ENCODE measurements at places on chromosomes 6 and 20. TPM values are rescaled to one million over a fixed set of nuclear protein-coding genes. Genes with fewer than 3 reads are reported as not detected.

- no peak overlapping the region for H3K27ac ChIP-seq
- no peaks in the 10 kb centered on the region for H3K27me3 ChIP-seq
- H3K36me3 ChIP-seq: peaks cover 78% of the 10 kb centered on the region
- H3K4me1 ChIP-seq: peaks cover 28% of the 10 kb centered on the region
- H3K4me3 ChIP-seq: no peak overlapping the region
These were observed 5.4 kb downstream of the DXO start for GRCh38 chr6:31966506-31966905.

DNA sequence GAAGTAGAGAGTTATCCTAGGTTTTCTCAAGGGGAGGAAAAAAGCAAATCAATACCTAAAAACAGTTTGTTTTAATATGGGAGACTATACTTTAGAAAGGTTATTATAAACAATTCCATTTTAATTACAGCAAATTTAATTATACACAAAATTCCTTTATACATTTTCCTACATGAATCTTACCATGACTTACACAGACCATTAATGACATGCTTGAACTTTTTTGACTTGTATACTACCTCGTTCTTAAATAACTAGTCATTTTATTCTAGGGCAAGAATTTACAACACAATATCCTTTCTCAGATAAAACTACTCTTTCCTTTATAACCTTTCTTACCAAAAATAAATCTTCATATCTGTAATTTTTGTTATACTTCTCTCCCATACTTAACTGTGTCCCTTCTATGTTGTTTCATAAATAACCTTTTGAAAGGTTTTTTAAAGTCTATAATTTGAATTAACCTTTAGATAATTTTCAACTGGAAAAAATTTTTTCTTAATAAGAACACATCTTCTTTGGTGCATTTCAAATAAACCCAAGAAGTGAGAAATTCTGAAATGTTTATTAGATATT is 729.4 kb downstream of the TENT5A start:
- H3K27ac ChIP-seq: no peak overlapping the region
- H3K27me3 ChIP-seq: no peaks in the 10 kb centered on the region
- H3K36me3 ChIP-seq: no peaks in the 10 kb centered on the region
- H3K4me3 ChIP-seq: no peak overlapping the region

- no peak for DNase-seq
- no peak overlapping the region for H3K27ac ChIP-seq
- no peaks in the 10 kb centered on the region for H3K36me3 ChIP-seq
- H3K4me1 ChIP-seq: no peaks in the 10 kb centered on the region
- H3K27me3 ChIP-seq: peaks cover 13% of the 10 kb centered on the region
These were observed 24.4 kb downstream of the KCNQ2 start for GRCh38 chr20:63448031-63448430.

- no peak overlapping the region for H3K4me3 ChIP-seq
- no peaks in the 10 kb centered on the region for H3K4me1 ChIP-seq
- H3K36me3 ChIP-seq: no peaks in the 10 kb centered on the region
- no peak for DNase-seq
- peaks cover 37% of the 10 kb centered on the region for H3K27me3 ChIP-seq
These were observed 414.6 kb downstream of the CDH26 start for GRCh38 chr20:60372822-60373221.

DNA sequence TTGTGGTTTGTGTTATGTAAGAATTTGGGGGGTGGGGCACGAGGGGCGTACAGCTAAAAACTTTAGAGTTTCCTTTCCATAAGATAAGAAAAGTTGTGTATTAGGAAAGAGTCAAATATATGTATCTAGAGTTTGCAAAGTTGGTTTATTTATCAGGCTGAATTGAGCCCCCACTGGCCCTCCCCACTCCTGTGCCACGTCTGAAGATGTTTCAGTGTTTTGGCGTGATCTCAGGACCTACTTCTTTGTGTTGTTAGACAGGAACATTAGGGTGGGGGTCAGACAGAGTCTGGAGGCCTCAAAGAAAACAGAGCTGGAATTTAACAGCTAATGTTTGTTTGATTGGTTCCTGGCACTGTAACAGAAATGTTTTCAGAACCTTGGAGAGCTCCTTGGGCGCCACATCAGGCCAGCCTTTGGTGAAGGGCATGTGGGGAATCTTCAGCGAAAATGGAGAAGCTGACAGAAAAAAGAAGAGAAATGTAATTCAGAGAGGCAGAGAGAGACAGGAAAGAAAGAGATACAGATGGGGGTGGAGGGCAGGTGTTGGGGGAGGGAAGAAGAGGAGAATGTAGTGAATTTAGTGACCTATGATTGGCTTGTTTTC is 674 bp downstream of the NRSN1 start:
- H3K27ac ChIP-seq: no peak overlapping the region
- H3K36me3 ChIP-seq: no peaks in the 10 kb centered on the region
- H3K4me1 ChIP-seq: peaks cover 7% of the 10 kb centered on the region
- peak; percentile 22 for DNase-seq
- H3K4me3 ChIP-seq: no peak overlapping the region
- H3K27me3 ChIP-seq: peaks cover 37% of the 10 kb centered on the region

GRCh38 chr6:148701375-148701774 is 45.5 kb upstream of the UST start:
- no peaks in the 10 kb centered on the region for H3K27me3 ChIP-seq
- H3K4me1 ChIP-seq: peaks cover 3% of the 10 kb centered on the region
- H3K36me3 ChIP-seq: no peaks in the 10 kb centered on the region

DNA sequence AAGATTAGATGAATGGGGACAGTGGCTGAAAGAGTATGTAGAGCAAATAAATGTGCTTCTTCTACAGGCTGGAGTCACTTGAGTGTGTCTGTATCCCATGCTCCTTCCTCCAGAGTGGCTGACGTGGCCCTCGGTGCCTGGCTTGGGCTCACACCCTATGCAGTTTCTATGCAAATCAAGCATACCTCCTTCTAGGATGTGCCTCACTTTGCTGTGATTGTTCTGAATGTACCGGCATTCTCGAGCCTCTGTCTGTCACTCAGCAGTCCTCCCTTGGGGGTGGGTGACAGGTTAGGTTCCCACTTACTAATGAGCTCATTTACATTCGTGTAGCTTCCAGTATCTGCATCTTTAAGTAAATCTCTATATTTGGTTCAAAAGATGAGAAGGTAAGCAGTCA is 55.1 kb upstream of the HDDC2 start:
- DNase-seq: no peak
- no peak overlapping the region for H3K27ac ChIP-seq
- H3K36me3 ChIP-seq: no peaks in the 10 kb centered on the region
- no peak overlapping the region for H3K4me3 ChIP-seq
- peaks cover 15% of the 10 kb centered on the region for H3K27me3 ChIP-seq

DNA sequence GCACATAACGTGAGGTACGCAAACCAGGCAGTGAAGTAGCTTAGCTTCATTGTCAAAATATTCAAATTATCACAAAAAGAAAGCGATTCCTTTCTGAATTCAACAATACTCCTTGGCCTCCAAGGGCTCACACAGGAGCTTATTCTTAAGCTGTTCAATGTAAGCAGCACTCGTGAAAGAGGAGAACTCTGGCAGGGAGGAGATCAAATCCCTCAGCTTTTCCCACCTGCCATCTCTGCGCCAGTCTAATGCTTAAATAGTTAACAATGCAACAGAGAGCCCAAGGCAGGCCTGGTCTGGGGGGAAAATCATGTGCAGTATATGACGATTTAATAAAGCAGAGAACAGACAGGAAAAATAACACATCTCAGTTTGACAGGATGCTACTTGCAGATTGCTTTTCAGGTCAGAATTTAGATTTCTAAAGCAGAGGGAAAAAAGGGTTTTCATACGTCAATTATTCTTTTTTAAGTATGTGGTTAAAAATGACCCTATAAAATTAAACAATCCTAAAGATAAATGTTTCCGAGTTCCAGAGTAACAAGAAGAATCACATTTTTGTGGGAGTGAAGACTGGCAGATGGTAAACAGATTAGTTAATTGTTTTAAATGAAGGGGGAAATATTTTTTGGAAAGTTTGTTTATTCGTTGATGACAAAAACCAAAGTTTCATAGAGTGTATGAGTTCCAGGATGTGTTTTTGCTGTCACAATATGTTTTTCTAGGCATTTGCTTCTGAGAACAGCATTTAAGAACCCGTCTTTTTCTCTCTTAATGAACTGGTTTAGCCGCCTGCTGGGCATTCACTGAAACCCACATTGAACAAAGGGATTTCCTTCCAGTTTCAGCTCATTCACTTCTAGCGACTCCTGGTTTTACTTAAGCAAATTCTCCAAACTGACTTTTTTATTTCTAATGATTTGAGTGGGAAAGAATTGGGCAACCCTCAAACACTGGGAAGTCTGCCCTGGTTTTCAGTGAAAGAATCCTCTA is 45.9 kb downstream of the PLAGL1 start:
- no peak overlapping the region for H3K27ac ChIP-seq
- H3K27me3 ChIP-seq: no peaks in the 10 kb centered on the region
- H3K36me3 ChIP-seq: no peaks in the 10 kb centered on the region

GRCh38 chr6:35206346-35206745 is 7.4 kb upstream of the SCUBE3 start:
- no peak for DNase-seq
- peaks cover 53% of the 10 kb centered on the region for H3K27me3 ChIP-seq
- no peak overlapping the region for H3K4me3 ChIP-seq
- H3K4me1 ChIP-seq: no peaks in the 10 kb centered on the region
- H3K27ac ChIP-seq: no peak overlapping the region

DNA sequence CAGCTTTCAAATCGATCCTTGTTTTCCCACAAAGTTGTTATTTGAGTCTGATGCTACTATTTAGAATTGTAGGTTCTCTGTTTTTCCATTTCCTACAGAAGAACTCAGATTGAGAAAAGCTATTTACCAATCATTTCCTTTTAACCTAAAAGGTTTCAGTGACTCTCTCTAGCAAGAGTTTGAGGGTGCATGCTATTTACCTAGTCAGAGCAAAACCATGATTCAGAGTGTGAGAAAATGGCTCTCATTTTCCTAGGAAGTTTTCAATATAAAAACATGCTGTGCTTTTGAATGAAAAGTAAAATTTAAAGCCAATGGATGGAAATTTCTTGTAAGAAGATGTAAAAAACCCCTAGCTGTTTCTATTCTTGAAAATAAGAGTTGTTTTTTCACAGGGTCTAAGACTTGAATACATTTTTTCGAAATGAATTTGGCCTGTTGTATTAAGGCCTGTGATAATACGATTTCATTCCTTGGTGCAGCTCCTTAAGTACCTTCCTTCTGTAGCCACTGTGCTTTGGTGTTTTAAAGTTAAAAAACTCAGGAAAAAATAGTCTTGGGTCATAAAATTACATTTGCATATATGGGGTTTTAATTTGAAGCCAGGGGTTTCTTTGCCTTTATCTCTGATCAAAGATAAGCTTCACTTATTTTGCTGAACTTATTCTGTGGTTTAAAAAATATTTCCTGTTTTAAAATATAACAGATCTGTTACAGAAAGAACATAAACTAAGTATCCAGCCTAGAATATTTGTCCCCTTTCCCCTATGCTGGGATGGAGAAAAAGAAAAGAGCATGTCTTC is 18.0 kb upstream of the RSPH3 start:
- peak overlapping the region; percentile 22 for H3K4me3 ChIP-seq
- H3K27ac ChIP-seq: peak overlapping the region; percentile 38
- peaks cover 28% of the 10 kb centered on the region for H3K4me1 ChIP-seq

DNA sequence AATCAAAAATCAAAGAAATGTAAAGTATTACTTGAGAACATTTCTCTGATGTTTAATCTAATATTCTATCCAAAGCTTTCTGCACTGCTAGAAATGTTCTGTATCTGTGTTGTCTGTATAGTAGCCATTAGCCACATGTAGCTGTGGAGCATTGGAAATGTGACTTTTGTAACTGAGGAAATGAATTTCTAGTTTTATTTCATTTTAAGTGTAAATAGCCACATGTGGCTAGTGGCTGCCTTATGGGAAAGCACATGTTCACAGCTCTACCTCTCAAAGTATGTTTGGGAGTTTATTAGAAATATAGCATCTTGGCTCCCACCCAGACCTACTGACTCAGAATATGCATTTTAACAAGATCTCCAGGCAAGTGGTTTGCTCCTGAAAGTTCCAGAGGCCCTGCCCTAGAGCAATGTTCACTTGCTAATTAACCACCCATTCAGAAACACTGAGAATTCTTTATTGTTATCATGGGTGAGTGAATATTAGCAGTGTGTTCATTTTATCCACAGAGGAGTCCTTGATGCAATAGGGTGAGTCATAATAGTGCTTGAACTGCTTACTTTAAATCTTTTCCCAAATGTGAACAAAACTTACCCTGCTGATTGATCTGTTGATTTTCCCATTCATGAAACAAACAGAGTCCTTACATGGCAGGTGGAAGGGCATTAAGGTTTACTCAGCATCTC is 282.7 kb downstream of the PLCB1 start:
- H3K4me3 ChIP-seq: no peak overlapping the region
- H3K4me1 ChIP-seq: no peaks in the 10 kb centered on the region
- H3K27me3 ChIP-seq: no peaks in the 10 kb centered on the region
- H3K27ac ChIP-seq: no peak overlapping the region
- H3K36me3 ChIP-seq: no peaks in the 10 kb centered on the region
- DNase-seq: no peak

DNA sequence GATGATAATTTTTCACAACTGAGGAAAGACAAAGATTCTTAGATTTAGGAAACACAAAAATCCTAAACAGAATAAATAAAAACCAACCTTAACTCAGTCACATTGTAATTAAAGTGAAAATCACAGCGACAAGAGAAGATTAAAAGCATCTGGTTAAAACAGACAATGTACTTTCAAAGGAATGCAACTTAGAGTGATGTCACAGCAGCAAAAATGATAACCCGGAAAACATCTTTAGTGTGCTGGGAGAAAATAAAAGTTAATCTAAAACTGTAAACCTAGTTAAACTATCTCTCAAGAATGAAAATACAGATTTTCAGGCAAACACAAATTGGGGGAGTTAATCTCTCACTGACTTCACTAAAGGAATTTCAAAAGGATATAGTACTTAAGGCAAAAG is 76.8 kb upstream of the OGFRL1 start:
- no peaks in the 10 kb centered on the region for H3K27me3 ChIP-seq
- no peak overlapping the region for H3K4me3 ChIP-seq
- H3K27ac ChIP-seq: no peak overlapping the region

- no peaks in the 10 kb centered on the region for H3K4me1 ChIP-seq
- H3K4me3 ChIP-seq: no peak overlapping the region
- H3K36me3 ChIP-seq: no peaks in the 10 kb centered on the region
- no peak overlapping the region for H3K27ac ChIP-seq
- no peaks in the 10 kb centered on the region for H3K27me3 ChIP-seq
These were observed 1.8 kb upstream of the CST5 start for GRCh38 chr20:23881371-23881770.

GRCh38 chr6:108591040-108591816 is 30.5 kb downstream of the FOXO3 start:
- peaks cover 5% of the 10 kb centered on the region for H3K36me3 ChIP-seq
- peak overlapping the region; percentile 19 for H3K27ac ChIP-seq
- DNase-seq: no peak
- H3K4me1 ChIP-seq: peaks cover 32% of the 10 kb centered on the region
- no peak overlapping the region for H3K4me3 ChIP-seq

GRCh38 chr20:50886184-50886790 is 45.0 kb downstream of the ADNP start:
- H3K27ac ChIP-seq: no peak overlapping the region
- H3K27me3 ChIP-seq: no peaks in the 10 kb centered on the region
- H3K36me3 ChIP-seq: peaks cover 14% of the 10 kb centered on the region
- H3K4me3 ChIP-seq: no peak overlapping the region
- H3K4me1 ChIP-seq: no peaks in the 10 kb centered on the region
- DNase-seq: no peak

GRCh38 chr6:158399040-158399700 is 86.9 kb downstream of the TULP4 start:
- DNase-seq: no peak
- H3K4me1 ChIP-seq: peaks cover 1% of the 10 kb centered on the region

PLEKHG1 gene
- polyA plus RNA-seq: 1.0 TPM

PPP1R14C gene
- not detected for polyA plus RNA-seq

LY6G5B gene
- polyA plus RNA-seq: not detected

LY86 gene
- 6.0 TPM for polyA plus RNA-seq

TRAPPC3L gene
- polyA plus RNA-seq: not detected

WFDC12 gene
- polyA plus RNA-seq: not detected

OR2H1 gene
- polyA plus RNA-seq: not detected

PTCRA gene
- polyA plus RNA-seq: not detected

Measured in naive thymus-derived CD8-positive, alpha-beta T cell (primary cell).